ENCODE measurements at places on chromosomes 4 and X. TPM values are rescaled to one million over a fixed set of nuclear protein-coding genes. Genes with fewer than 3 reads are reported as not detected.

DNA sequence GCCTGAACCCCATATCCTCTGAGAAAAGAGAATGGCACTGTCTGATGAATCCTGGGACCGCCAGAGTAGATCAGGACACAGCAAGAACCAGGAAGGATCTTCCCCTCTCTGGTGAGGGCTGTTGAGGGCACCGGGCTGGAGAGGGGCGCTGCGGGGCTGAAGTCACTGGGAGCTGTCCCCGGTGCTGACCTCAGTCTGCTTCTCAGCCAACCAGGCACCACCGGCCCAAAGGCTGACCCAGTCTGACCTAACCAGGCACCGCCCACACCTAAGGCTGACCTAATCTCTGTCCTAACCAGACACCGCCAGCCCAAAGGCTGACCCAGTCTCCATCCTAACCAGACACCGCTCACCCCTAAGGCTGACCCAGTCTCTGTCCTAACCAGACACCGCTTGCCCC, 82.8 kb downstream of the CPZ start:
- no peak for DNase-seq

DNA sequence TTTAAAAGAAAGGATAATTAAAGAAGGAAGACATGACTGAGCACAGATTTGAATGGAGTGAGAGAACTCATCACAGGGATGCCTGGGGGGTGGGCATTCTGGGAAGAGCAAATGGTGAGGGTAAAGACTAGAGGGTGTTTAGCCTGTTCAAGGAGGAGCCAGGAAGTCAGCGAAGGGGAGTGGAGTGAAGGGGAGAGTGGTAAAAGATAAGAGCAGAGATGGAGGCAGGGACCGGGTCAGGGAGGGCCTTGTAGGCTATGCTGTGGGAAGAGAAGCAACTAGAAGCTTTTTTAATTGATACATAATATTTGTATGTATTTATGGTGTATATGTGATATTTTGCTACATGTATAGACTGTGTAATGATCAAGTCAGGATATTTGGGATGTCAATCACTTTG, 2.2 kb upstream of the VGLL1 start:
- DNase-seq: no peak

DNA sequence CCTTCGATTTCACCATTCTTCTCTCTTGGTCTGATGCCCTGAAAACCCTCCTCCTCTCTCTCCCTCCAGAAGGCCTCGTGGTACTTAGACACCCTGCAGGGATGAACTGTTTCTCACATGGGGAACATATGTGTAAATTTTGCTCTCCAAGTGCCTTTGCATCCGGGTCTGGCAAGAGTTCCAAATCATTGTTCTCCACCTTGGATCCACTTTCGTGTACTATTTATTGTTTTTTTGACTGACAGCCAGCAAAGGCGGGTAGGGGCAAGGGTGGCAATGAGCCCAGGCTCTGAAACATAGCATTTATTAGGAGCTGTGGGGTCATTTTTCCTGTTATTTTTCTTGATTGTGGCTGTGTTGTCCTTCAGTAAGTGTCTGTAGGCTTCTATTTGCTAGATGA, 81.7 kb downstream of the RTL5 start:
- DNase-seq: no peak

DNA sequence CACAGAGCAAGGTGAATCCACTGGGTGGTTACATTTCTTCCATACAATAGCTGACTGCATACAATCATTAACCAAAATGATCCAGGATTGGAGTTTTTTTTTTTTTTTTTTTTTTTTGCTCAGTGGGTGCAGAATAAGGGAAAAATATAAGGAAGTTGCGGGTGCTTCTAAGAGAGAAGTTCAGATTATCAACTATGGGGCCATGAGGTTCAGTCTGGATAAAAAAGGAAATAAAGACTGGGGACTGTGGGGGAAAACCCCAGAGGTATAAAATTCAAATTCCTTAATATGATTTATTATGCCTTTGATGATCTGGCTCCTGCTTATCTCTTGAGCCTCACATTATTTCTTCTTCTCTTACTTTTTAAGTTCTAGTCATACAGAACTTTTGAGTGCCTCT, 5.9 kb upstream of the EIF1AX start:
- no peak for DNase-seq

DNA sequence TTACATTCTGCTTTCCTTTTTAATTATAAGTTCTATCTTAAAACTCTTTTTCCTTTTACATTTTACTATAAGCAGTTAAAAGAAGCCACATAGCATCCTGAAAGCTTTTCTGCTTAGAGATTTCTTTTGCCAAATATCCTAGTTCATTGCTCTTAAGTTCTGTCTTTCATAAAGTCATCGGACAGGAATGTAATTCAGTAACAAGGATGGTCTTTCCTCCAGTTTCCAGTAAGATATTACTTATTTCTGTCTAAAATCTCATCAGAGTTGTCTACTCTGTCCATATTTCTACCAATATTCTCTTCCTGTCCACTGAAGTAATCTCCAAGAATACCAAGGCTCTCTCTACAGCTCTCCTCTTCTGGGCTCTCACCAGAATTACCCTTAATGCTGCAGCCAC, 37.5 kb upstream of the ADH1C start:
- DNase-seq: no peak

Gene SPANXC
- not detected for total RNA-seq

Gene IL2RG
- total RNA-seq: 351 TPM

Gene MAGEB2
- total RNA-seq: not detected
